ENCODE measurements at places on chromosomes 1 and 21.

DNA sequence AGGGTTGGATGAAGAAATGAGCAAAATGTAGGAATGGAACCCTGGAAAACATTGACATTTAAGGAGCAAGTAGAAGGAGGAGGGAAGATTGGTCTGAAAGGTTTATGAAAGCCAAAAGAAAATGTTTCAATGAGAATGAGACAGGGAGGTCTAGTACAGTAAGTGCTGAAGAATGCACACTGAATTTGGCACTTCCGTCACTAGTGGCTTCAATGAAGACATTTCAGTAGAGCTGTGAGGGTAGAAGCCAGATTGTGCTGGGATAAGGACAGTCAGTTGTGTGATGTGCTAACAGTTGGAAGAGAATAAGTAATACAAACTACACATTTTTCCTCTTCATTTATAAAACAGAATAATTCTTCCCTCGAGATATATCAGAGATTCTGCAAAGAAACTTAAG lies 17.1 kb downstream of the THEM4 start:
- no peak for DNase-seq

DNA sequence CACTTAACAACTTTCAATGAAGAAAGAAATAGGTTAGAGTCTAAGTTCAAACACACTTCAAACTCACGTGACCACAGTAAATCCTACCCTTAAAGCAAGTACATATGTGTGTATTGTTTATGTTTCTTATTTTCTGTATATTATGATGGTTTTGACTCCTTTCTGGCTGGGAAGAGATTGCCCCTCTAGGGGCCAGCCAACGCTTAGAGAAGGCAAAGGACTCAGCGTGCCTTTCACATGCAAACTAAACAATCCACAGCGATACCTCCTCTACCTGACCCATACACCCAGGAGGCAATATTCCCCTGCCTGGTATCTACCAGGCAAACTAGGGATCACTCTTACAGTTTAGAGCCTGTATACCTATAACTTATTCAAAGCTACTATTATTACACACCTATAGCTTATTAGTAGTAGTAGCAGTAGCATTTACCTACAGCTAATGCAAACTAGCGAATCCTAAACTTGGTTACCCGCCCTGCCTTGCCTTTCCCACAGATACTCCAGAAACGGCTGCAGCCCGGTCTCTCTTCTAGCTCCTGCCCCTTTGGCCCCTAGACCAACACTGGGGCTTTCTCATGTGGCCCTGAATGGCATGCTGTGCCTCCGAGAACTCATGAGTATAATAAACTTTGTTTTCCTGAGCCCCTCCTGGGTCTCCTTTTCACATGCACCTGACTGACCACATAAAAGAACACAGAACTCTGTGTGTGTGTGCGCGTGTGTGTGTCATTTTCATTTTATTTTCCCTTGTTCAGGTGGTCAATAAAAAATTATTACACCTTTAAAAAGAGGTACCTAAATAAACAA lies 14.0 kb downstream of the NRIP1 start:
- no peak for DNase-seq

GRCh38 chr1:238642231-238642630 lies 744.1 kb upstream of the CHRM3 start:
- DNase-seq, result no peak

GRCh38 chr1:89855413-89856123 lies 34.7 kb downstream of the LRRC8D start:
- DNase-seq, result no peak

DNA sequence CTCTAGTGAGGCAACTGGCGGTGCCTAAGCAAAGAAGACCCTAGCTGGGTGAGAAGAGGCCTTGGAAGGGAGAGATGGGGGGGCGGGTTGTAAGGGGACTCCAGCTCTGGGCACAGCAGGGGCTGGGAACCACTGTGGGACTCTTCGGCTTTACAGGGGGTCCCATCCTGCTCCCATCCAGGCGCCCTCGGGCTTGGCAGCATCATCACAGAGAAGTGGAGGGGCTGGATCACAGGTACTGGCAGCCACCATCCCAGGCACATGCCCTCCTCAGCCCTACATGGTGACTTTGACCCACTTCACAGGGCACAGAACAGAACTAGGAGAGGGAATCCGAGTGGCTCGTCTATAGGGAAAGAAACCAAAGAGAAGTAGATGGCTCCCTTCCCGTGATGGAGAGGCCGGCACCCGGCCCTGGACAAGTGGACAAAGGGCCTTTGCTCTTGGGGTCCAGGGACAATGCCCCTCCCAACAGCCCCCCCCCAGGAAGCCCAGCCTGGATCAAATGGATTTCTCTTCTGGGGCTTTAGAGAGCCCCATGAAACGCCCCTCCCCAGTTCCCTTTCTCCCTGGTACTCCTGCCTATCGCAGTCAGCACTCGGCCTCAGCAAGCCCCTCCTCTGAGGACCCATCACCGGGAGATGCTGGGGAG lies 54.0 kb upstream of the ECE1 start:
- no peak for DNase-seq

DNA sequence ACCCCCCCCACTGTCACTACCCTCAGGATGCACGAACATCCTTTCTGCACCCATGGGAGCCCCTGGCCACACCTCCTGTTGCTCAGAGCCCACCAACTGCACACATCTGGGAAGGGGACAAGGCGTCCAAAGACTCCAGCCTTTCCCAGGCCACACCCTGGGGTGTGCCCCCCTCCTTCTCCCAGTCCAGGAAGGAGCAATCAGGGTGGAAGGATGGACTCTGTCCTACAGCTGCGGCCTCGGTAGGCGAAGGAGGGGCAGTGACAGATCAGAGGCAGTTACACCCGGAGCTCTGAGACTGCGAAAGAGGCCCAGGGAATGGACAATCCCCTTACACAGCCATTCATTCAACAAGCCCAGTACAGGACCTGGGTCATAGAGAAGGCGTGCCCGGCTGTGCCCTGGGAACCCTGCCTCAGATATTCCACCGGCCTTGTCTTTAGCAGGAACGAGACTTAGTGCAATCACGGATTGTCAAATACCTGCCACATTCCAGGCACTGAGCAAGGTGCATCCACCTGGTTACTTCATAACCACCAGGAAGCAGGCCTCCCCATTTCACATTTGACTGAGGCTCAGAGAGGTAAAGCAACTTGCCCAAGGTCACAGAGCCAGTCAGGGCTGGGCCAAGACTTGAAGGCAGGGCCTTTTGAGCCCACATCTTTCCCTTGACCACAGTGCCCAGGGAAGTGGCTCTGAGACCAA lies 9.4 kb downstream of the HSPG2 start:
- DNase-seq, result no peak

- DNase-seq, result peak; percentile 16
Measured at GRCh38 chr1:181033128-181033798, 520 bp upstream of the MR1 start.

GRCh38 chr1:230081751-230082150 lies 14.7 kb downstream of the GALNT2 start:
- DNase-seq, result no peak

- DNase-seq, result no peak
Measured at GRCh38 chr1:92301021-92301420, 2.2 kb downstream of the RPAP2 start.

DNA sequence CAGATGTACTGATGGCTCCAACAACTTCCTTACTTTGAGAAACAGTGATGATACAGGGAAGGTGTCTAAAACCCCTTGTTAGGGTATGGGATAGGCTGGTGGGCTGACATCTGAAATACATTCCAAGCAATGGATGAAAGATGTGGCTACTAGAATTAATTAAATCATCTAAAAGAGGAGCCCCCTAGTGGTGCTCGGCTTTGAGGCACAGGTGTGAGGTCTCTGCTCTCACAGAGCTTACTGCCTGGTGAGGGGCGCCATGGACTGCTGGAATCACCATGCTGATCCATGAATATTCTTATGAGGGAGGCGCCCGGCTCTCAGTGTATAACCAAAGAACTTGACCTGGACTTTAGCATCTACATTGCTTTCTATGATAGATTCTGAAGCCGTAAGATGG lies 48.5 kb downstream of the GNG4 start:
- DNase-seq, result peak; percentile 19

- DNase-seq, result no peak
Measured at GRCh38 chr1:1199141-1199960, 7.0 kb downstream of the TNFRSF18 start.

GRCh38 chr1:43951021-43951985 lies 4.6 kb downstream of the IPO13 start:
- no peak for DNase-seq

- no peak for DNase-seq
Measured at GRCh38 chr1:231036416-231036815, 3.6 kb downstream of the FAM89A start.

DNA sequence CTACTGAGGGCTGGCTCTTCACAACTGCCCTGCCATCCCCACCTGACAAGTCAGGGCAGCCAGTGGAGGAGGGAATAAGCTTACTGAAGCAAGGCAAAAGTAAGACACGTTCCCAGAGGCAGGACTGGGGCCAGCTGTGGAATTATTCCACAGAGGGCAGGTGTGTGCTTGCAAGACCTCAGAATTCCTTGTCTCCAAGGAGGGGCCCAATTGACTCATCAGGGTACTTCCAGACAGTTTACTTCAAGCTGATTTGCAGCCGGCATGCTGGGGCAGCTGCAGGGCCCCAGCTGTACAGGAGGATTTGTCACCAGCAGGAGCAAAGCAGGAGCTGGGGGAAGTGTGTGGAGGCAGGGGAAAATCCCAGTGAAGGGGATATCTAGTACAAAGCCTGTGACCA lies 167.5 kb upstream of the CAMK1G start:
- DNase-seq, result no peak

GRCh38 chr1:43061757-43062156 lies 103.1 kb upstream of the SLC2A1 start:
- DNase-seq, result no peak

DNA sequence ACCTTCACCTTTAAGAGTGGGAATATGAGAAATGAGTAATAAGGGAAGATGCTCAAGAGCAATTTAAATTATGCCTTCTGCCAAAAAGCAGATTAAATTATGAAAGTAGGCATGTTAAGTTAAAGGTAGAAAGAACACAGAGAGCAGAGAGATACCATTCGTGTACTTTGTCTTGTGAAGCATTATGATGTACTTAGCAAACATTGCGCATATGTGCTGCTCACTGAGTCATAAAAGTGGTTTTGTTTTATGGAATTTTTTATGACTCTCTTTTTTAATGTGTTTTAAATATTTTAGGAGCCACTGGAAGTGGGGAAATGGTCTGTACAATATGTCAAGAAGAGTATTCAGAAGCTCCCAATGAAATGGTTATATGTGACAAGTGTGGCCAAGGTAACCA lies 35.3 kb downstream of the MTF2 start:
- DNase-seq, result no peak

DNA sequence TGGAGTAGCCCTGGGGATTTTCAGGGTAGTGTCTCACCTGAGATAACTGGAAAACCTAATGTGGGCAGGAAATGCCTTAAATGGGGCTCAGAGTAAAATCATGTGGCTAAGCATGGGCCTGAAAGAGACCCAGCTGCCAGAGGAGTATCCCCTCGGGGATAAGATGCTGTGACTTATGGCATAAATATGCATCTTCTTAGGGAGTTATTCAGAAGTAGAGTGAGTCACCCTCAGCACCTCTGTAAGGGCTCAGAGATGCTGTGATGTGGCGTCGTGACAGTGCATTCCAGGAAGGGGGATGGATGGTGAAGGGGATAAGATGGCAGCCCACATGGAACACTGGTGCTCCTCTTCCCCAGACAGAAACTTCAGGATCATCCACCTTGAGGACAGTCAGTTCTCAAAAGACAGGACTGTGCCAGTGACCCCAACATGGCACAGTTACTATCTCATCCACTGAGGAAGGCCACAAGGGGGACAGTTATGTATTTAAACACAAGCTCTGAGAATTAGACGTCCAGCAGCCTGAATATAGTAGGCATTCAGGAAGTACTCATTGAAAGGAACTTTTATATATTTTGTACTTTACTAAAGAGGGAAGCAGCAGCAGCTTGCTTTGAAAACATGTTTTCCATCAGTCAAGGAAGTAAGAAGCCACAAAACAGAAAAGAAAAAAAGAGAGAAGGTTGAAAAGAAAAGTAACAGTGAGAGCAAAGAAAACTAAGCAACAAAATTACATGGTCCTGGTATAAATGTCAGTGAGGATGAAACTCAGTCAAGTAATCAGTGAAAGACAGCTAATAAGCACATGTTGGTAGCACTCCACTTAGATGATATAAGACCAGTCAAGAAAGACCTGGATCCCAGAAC lies 8.3 kb downstream of the IL24 start:
- peak; percentile 46 for DNase-seq

DNA sequence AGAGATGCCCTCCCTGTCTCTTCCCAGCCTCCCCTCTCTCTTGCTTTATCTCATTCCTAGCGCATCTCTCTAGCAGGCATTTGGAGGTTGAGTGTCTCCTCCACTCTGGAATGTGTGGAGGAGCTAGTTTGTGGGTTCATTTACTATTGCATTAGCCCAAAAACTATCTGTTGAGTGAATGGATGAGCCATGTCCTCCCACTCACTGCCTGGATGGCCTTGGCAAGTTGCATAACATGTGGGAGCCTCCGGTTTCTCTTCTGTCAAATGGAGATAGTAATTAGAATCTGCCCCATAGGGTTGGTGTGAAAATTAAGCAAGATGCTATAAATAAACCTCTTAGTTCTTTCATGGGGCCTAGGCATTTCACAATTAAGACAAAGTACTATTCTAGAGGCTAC lies 181.8 kb downstream of the KAZN start:
- DNase-seq, result no peak

DNA sequence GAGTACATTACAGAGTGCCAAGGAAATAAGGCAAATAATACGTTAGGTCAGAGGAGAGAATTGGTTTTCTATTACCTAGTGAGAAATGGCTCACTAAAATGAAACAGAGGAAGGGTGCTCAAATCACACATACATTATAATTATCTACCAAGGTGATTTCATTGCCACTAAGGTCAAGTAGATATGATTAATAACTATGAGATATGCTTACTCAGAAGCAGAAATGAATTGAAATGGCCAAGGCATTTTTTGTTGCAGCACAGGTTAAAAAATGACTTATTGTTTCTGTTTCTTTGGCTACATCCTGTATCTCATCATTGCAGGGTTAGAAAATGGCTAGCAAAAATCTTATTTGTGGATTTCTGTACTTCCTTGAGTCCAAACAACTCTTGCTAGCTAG lies 154.5 kb upstream of the GORAB start:
- no peak for DNase-seq

DNA sequence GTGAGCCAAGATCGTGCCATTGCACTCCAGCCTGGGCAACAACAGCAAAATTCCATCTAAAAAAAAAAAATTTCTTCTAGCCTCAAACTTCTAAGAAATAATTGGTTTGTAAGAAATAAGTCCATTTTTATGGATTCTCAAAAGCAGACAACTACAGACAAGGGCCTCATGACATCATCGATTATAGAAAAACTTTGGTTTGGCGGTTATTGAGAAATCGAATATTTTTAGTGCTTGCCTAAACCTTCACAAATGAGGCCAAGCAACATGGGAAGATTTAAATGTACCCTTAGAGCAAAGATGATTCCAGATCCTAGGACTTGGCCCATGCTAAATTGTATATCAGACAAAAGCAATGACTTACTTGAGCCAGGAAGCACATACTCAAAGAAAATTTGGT lies 27.8 kb upstream of the MX1 start:
- no peak for DNase-seq

- DNase-seq, result no peak
Measured at GRCh38 chr1:180674603-180675530, 43.0 kb downstream of the XPR1 start.
